ENCODE measurements at places on chromosomes 13 and 19. TPM values are rescaled to one million over a fixed set of nuclear protein-coding genes. Genes with fewer than 3 reads are reported as not detected.

DYRK1B gene
- total RNA-seq, result 6.7 TPM

PRTN3 gene
- 25.2 TPM for total RNA-seq

CBLC gene
- total RNA-seq, result 0.42 TPM

KIR2DL4 gene
- total RNA-seq, result not detected

SIGLEC5 gene
- total RNA-seq, result 0.90 TPM

F7 gene
- total RNA-seq, result 0.24 TPM

KLK3 gene
- total RNA-seq, result 0.19 TPM

C1QTNF9B gene
- 0.38 TPM for total RNA-seq

TMEM38A gene
- 1.4 TPM for total RNA-seq

SLITRK1 gene
- 0.05 TPM for total RNA-seq

KLF2 gene
- 5.1 TPM for total RNA-seq

ZIM2 gene
- 0.09 TPM for total RNA-seq

SIGLEC9 gene
- total RNA-seq, result 1.9 TPM

RFPL4AL1 gene
- 0.28 TPM for total RNA-seq

KLK15 gene
- not detected for total RNA-seq

CEACAM16 gene
- total RNA-seq, result 0.24 TPM

SLC6A16 gene
- total RNA-seq, result 0.76 TPM

KANK2 gene
- 12.3 TPM for total RNA-seq

PSG11 gene
- total RNA-seq, result 0.05 TPM

CLDN10 gene
- total RNA-seq, result 0.94 TPM

IL11 gene
- 0.38 TPM for total RNA-seq

ZNF177 gene
- 2.9 TPM for total RNA-seq

KLK10 gene
- 0.42 TPM for total RNA-seq

C19orf33 gene
- total RNA-seq, result 4.9 TPM

SLITRK6 gene
- total RNA-seq, result 1.2 TPM

CERS4 gene
- 21.7 TPM for total RNA-seq

CEACAM20 gene
- total RNA-seq, result 0.05 TPM

CPB2 gene
- 0.05 TPM for total RNA-seq

NLRP4 gene
- total RNA-seq, result under 0.01 TPM

JSRP1 gene
- 0.90 TPM for total RNA-seq

KLK8 gene
- total RNA-seq, result 2.2 TPM

KIR3DL2 gene
- total RNA-seq, result not detected

ZSWIM9 gene
- total RNA-seq, result 0.61 TPM

CILP2 gene
- 0.09 TPM for total RNA-seq

FFAR1 gene
- total RNA-seq, result 0.05 TPM

IFNL1 gene
- not detected for total RNA-seq

SPHK2 gene
- total RNA-seq, result 4.6 TPM

CD209 gene
- total RNA-seq, result 3.4 TPM

VN1R4 gene
- not detected for total RNA-seq

C3 gene
- 46.1 TPM for total RNA-seq

MBD3L3 gene
- total RNA-seq, result 0.24 TPM

FUT1 gene
- total RNA-seq, result 0.52 TPM

Measured in thymus (tissue), 14 donors.